ENCODE measurements at places on chromosomes 2 and 18. TPM values are rescaled to one million over a fixed set of nuclear protein-coding genes. Genes with fewer than 3 reads are reported as not detected.

CLEC4F gene
- polyA plus RNA-seq, result 0.12 TPM

DSG2 gene
- polyA plus RNA-seq, result 55.9 TPM

DHX57 gene
- polyA plus RNA-seq, result 59.9 TPM

ANO7 gene
- 2.5 TPM for polyA plus RNA-seq

RAB27B gene
- 3.8 TPM for polyA plus RNA-seq

PLGLB2 gene
- 1.3 TPM for polyA plus RNA-seq

DSEL gene
- 30.2 TPM for polyA plus RNA-seq

ERLEC1 gene
- polyA plus RNA-seq, result 67.7 TPM

TMEM163 gene
- polyA plus RNA-seq, result 1.6 TPM

ZNF142 gene
- polyA plus RNA-seq, result 20.3 TPM

HOXD13 gene
- 0.20 TPM for polyA plus RNA-seq

MCM6 gene
- 73.0 TPM for polyA plus RNA-seq

OTOS gene
- polyA plus RNA-seq, result not detected

TRPM8 gene
- 0.33 TPM for polyA plus RNA-seq

KRTCAP3 gene
- polyA plus RNA-seq, result 10.7 TPM

PROKR1 gene
- 0.40 TPM for polyA plus RNA-seq

GPR45 gene
- not detected for polyA plus RNA-seq

VSNL1 gene
- polyA plus RNA-seq, result 4.4 TPM

SP5 gene
- 0.47 TPM for polyA plus RNA-seq

ACTG2 gene
- polyA plus RNA-seq, result 0.40 TPM

OR6B2 gene
- not detected for polyA plus RNA-seq

MAB21L4 gene
- polyA plus RNA-seq, result 4.8 TPM

LONRF2 gene
- 4.7 TPM for polyA plus RNA-seq

CD28 gene
- polyA plus RNA-seq, result 1.9 TPM

MREG gene
- polyA plus RNA-seq, result 25.4 TPM

SMYD1 gene
- polyA plus RNA-seq, result not detected

BMP10 gene
- not detected for polyA plus RNA-seq

PLCL1 gene
- 16.8 TPM for polyA plus RNA-seq

KIF5C gene
- 5.5 TPM for polyA plus RNA-seq

GNLY gene
- polyA plus RNA-seq, result 0.27 TPM

FMNL2 gene
- polyA plus RNA-seq, result 134 TPM

PSMA8 gene
- polyA plus RNA-seq, result not detected

DNMT3A gene
- polyA plus RNA-seq, result 94.4 TPM

IRS1 gene
- 11.7 TPM for polyA plus RNA-seq

Data from left kidney (tissue), 8 donors.